KBM-7 (cell line): ENCODE measurements at places on chromosomes 4 and X.
A peak's percentile ranks its signal among the peaks of the same experiment; 100 is the strongest.

GRCh38 chr4:76688619-76689144, 209.3 kb downstream of the SOWAHB start:
- DNase-seq, result no peak

- no peak for DNase-seq
Observed at GRCh38 chr4:23706972-23707651, 182.7 kb downstream of the PPARGC1A start.

DNA sequence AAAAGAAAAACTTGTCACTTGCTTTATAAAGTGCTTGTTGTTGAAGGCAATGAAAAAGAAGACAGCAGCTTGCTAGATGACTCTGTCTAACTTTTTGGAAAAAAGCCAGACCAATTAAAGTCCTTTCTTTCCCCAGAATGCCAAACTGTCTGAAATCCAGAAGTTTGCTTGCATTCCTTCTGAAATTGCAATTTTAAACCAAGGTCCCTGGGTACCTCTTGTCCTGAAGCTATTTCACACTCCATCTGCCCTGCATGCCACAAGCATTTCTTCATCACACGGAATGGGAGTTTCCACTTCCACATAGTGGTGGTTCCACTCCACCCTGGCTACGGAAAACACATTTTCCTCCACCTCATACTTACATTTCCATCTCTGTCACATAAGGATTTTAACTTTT, 101.0 kb downstream of the PAPSS1 start:
- DNase-seq, result peak; percentile 5

DNA sequence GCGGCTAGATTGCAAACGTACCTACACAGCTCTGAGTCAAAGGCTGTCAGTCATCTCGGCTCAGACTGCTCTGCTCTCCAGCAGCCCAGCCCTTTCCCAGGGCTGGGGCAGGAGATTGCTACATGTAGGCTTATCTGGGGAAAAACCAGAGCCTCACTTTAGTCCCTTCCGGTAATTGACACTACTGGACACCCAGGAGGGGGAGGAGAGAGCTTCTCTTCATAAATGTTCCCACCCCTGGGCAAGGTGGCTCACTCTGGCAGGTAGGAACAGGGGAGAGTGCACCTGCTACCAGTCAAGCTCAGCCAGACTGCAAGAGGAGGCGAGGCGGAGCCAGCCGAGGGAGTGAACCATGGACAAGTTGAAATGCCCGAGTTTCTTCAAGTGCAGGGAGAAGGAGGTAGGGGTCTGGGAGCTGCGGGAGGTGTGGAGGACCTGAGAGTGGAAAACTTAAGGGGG, at the start of gene SLC6A14:
Gene SLC6A14 (plus strand): TSS at position 249 of the 459 bp plus-strand sequence. CDS start 104 bp downstream, at position 353.
- no peak for DNase-seq

DNA sequence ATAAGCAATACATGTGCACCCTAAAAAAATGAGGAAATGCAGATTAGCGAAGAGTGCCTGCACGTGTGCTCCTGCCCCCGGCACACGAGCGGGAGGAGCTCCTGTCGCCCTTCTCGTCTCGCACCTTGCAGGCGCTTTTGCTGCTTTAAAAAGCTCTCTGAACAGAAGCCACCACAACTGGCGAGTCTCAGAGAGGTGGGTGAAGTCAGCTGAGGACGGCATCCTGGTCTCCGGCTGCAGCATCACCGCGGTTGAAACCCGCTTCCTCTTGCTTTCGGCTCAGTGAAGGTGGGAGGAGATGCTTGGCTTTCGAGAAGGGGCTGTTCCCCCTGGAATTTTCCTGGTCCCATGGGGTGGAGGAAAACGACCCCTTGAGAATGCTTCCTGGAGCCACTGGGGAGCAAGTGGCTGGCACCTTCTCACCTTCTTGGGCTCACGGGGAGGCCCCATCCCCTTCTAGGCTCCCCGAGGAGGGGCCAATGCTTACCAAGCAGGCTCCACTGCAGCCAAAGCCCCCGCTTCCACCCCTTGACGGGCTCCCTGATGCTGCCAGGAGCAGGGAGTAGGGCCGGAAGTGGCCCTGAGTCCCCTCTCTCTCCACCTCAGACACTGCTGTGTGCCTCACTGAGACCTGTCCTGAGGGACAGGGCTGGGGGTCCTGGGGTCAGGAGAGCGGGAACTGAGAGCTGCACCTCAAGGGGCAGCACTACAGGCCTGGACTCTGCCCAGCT, 29.2 kb upstream of the MXD4 start:
- DNase-seq, result peak; percentile 38

- peak; percentile 68 for DNase-seq
Observed at GRCh38 chr4:35934320-35934981, 309.9 kb downstream of the ARAP2 start.
